ENCODE measurements at places on chromosomes 3 and 15.
A peak's percentile ranks its signal among the peaks of the same experiment; 100 is the strongest.

DNA sequence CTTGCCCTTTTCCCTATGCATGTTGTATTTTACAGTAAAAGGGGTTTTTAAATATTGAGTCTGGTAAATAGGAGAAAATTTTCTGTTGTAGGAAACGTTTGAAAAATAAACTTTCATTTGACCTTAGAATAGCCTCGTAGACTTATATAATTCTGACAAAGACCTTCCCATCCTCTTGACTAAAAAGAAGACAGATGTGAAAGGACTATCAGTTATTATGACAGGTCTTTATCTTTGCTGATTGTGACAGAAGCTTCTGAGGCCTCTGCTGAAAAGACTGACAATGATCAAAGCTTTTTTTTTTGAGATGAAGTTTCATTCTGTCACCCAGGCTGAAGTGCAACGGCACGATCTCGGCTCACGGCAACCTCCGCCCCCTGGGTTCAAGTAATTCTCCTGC is 24.2 kb downstream of the C2CD4A start:
- DNase-seq, result no peak

GRCh38 chr15:34126522-34126921 is 24.6 kb downstream of the PGBD4 start:
- no peak for DNase-seq

GRCh38 chr3:11377719-11378118 is 105.5 kb downstream of the ATG7 start:
- no peak for DNase-seq

DNA sequence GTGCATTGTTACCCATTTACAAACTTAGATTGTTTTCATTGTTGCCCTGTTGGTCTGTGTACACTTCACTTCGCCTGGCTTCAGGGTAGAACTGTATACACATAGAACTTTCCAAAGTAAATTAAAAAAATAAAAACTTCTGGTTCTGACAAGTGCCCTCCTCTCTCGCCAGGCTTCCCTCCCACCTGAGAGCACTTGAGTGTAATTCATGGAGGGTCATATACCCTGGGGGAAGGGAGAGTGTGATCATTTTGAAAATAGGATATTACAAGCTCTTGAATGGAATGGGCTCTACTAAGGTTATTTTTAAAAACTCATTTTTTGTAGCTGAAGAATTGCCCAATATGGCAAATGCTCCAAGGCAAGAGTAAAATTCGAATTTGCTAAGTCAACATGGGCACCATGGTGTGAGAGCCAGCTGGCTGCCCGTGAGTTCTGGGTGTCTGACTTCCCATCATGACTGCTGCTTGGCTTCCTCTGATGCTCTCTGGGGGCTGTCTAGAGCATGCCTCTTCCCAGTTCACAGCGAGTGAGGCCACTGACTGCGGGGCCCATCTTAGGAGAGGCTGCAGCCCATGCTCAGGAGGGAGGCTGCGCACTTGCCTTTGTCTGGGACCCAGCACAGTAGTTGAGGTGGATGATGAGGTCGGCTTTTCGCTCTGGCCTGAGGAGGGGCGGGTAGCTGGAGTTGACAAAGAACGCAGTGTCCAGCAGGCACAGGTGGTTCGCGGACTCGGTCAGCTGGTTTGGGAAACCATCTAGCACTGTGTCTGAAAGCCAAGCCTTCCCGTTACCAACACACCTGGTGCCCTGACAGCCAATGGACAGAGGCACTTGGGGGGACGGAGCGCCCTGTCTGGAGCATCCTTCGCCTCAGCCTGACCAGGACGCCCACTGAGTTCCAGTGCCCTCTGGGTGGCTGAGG is 13.1 kb upstream of the EHD4 start:
- DNase-seq, result no peak

DNA sequence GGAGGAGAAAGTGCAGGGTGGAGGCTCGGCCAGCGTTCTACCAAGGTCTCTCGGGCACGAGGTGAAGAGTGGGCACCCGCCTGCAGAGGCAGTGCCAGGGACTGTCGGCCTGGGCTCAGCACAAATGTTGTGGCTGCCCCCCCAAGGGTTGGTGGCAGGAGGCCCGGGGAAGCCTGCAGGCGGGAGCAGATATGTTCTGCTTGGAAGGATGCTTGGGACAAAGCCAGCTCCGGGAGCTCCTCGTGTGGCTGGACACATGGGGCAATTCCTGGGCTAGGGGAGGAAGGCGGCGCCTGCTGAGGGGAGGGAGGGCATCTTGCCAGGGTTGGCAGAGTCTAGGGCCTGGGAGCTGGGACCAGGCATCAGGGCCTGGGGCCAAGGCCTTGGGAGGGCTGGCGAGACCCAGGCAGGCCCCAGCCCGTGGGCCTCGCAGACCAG is 30.4 kb upstream of the FBLN2 start:
- peak; percentile 64 for DNase-seq

- no peak for DNase-seq
Measured at GRCh38 chr3:76702676-76703075, 337.2 kb upstream of the ROBO2 start.
